Stimulated activated CD4-positive, alpha-beta T cell treated with anti-CD3 and anti-CD28 coated beads, Interleukin-1b, Interleukin-23, amount 100 ng/mL, for 4 hours (primary cell): ENCODE measurements at places on chromosomes 13 and 19.

DNA sequence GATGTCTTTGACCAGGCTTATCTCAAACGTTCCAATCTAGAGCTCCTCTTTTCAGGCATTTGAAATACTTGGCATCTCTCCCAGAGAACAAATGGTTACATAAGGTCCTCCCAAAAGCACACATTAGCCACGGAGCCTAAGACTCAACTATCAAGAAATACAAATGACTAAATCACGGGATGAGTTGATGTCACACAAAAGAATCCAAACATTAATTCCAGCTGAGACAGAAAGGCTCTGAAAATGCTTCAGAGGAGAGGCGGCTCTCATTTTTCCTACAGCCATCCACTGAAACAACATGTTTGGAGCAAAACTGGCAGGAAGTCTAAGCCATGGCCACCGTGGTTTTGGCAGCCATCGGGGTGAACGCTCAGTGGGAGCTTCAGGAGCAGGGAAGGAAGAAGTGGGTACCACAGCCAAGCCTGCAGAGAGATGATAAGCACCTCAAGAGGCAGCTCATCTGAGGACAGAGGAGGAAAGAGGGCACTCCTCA lies 122.5 kb downstream of the STK24 start:
- DNase-seq, result no peak

- no peak for DNase-seq
Observed at GRCh38 chr13:107351305-107351704, 783.4 kb upstream of the ARGLU1 start.

- DNase-seq, result no peak
Observed at GRCh38 chr19:57641715-57642234, 8.8 kb downstream of the ZNF211 start.

- no peak for DNase-seq
Observed at GRCh38 chr13:46642254-46642653, 89.3 kb downstream of the LRCH1 start.

GRCh38 chr19:47520343-47520806 lies 5.5 kb upstream of the NAPA start:
- no peak for DNase-seq

- DNase-seq, result no peak
Observed at GRCh38 chr19:38890686-38891085, 8.7 kb downstream of the SIRT2 start.

GRCh38 chr13:35219021-35219420 lies 257.5 kb downstream of the MAB21L1 start:
- no peak for DNase-seq

DNA sequence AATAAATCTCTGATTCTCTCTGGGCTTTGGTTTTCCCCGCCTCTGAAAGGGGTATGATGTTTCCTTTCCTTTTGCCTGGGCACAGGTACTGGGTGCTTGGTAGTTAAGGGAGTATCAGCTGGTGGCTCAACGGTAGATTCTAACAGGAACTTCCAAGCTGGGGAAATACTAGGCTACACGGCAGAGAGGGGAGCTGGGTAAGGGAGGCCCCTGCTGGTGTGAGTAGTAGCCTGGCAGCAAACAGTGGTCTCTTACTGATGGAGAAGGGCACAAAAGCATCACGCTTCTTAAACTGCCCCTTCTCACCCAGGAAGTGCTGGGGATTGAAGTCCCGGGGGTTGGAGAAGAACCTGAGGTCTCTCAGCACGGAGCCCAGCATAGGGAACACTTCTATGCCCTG lies 26.9 kb upstream of the CYP2A7 start:
- no peak for DNase-seq

GRCh38 chr13:103033999-103034398 lies 32.2 kb downstream of the SLC10A2 start:
- no peak for DNase-seq

GRCh38 chr19:28024920-28025319 lies 1188.0 kb downstream of the UQCRFS1 start:
- DNase-seq, result no peak

GRCh38 chr13:75008926-75009325 lies 473.0 kb downstream of the TBC1D4 start:
- no peak for DNase-seq
